Globus pallidus (tissue), 1 donor: ENCODE measurements at places on chromosomes 6 and 20.

DNA sequence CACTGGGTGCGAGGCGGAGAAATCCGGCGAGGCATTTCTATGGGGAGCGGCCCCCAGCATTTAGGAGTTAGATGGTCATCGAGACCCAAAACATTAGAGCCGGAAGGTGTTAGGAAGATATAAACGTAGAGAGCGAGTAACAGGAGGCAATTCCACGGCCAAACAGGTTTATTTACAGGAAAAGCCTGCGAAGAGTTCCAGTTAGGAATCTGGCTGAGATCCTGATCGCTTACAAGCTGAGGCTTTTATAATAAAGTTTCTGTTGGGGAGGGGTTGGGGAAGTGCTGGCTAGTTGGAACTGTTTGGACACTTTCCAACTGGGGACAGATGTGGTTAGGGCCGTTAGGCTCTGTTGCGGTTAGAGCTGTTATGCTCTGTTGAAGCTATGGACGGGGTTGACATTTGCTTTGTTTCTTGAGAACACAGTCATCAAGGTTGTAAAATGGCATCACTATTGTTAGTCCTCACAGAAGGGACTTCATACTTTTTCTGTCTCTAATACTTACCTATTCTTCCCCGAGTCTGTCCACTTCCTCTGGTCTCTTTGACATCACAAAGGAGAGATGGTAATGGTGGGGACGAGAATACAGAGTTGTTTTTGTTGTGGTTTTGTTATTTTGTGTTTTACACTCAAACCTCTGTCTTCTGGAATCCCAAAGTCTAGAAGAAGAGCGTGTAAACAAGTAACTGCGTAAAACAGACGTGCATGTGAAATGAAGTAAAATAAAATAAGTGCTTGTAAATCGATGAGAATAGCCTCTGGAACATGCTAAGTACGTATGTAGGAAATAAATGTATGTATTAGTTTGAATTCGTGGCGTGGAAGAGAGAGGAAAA, 554 bp upstream of the ZSCAN31 start:
- peak; percentile 41 for DNase-seq

DNA sequence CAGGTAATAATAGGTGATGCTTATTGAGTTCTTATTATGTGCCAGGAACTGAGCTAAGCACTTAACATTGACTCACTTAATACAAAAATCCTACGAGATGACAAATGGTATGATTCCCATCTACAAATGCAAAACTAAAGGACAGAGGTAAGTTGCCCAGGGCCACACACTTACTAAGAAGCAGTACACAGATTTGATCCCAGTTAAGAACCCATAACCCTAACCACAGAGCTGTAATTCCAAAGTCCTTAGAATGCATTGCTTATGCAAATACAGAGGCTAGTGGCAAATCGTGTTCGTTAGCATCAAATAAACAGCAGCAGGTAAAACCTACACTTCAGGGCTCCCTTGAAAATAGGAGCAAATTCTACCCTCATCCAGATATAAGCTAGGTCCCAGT, 104.0 kb downstream of the SASH1 start:
- no peak for DNase-seq

GRCh38 chr6:14765721-14766390, 480.0 kb upstream of the JARID2 start:
- no peak for DNase-seq

DNA sequence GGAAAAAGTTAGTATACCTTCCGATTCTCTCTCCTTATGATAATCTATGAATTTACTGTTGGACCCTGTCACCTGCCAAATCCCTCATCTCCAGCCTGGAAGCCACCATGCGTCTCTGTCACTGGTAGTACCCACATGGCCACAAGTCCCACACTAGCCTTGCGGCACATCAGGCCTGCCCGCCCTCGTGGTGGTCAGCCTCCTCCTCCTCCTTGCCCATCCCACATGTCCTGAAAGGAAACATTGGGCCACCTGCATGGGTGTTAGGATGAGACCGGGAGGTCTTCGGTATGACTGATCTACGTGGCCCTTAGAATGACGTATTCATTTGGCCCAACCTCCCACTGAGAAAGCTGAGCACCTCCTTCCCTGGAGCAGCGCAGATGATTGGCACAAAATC, 37.0 kb upstream of the QKI start:
- DNase-seq: no peak

- DNase-seq: no peak
Observed at GRCh38 chr6:111774346-111774703, 98.9 kb downstream of the FYN start.

GRCh38 chr6:113855500-113856374, 1.4 kb upstream of the MARCKS start:
- peak; percentile 73 for DNase-seq

GRCh38 chr6:73766040-73766439, 70.0 kb downstream of the CD109 start:
- DNase-seq: no peak

DNA sequence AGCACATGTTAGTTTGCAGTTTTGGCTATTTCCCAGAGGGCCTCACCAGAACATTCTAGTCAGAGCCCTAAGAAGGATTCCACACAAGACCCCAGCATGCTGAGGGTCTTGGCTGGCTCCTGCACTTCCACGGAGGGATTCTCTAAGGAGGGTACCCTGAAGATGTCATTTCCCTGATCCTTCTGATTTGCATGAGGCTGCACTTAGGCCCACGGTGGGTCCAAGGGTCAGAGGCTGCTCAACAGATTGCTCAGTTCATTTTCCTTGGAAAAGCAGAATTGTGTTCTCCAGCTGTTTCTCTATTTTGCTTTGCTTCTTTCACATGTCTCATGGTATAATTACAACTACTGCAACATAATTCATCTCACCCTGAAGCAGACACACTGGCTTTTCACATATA, 22.2 kb downstream of the PREP start:
- DNase-seq: no peak

DNA sequence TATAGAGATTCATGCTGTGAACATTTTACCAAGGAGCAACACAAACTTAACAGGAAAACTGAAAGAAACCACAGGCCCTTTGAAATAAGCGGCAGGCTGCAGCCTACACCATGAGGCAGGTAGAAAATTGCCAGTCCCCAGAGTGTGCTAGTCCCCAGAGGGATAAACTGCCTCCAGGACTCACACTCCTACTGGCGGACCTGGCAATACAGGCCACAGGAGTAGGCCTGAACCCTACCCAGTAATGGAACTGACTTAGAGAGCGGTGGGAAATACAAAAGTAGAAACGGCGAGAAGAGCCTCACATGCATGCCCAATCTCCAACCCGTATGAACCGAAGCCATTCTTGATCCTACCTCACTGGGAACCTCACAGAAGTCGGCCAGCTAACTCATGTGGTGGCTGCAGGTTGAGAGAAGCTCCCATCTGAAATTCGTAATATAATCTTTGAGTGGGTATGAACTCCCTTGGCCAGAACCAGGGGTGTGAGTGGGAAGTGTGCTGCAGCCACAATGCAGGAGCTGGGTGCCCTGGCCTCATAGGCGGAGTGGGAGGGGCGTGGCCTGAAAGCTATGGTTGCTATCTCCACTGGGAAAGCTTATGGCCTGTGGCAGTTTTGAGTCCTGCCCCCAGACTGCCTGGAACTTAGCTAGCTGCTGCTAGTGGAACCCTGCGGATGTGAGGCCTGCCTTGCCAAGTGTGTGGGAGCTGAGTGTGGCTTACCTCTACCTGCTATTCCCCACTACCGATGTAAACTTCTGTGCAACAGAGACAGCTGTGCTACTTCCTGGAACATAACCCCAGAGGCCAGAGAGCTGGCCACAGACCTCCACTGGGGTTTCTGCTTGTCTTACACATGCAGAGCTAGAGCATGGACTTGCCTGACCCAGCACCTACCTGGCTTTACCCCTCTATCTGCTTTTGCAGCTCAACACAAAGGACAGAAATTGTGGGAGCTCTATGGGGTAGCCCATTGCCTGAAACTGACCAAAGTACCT, 146.5 kb upstream of the COL21A1 start:
- no peak for DNase-seq

DNA sequence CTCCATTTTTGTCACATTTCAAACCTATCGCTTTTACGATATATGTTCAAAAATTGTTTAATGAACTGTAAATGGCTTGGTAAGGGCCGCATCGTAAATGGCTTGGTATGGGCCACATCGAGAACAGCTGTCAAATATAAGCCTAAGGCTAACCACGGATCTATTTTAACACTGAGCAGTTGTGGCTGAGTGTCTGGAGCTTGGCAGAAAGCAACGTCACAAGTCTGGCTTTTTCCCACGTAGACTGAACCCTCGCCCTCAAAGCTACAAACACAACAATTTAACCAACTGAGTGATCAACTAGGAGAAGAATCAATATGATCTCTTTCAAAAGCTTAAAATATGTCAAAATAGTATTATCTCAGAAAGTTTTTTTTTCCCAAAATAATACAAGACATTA, 71.4 kb upstream of the PRSS16 start:
- no peak for DNase-seq
